ENCODE measurements at places on chromosomes 6 and 20.

DNA sequence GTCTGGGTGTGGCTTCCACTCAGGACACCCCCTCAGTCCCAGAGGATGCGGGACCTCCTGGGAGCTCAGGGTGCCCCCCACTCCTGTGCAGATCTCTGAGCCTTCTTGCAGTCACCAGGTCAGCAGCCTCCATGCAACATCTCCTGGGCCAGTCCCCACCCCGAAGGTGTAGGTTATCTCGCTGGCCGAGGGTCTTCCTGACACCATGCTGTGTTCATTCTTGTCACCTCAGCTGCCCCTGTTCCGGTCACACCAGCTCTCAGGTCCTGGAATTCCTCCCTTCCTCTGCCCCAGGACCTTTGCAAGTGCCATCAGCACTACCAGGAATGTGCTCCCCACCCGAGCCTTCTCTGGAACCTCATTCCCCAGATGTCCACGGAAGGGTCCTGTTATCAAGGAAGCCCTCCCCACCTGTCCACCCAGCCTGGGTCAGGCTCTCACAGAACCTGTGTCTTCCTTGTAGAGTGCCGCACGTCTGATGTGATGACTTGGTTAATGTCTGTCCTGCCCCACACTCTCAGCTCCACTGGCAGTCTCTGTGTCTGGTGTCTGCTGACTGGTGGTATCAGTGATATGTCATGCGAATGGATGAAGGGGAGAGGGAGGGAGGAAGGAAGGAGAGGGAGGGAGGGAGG, 329.6 kb downstream of the TAF4 start:
- no peak for DNase-seq

GRCh38 chr6:113862112-113862511, 5.0 kb downstream of the MARCKS start:
- DNase-seq, result no peak

- no peak for DNase-seq
Observed at GRCh38 chr6:55405474-55406235, 78.4 kb downstream of the GFRAL start.

DNA sequence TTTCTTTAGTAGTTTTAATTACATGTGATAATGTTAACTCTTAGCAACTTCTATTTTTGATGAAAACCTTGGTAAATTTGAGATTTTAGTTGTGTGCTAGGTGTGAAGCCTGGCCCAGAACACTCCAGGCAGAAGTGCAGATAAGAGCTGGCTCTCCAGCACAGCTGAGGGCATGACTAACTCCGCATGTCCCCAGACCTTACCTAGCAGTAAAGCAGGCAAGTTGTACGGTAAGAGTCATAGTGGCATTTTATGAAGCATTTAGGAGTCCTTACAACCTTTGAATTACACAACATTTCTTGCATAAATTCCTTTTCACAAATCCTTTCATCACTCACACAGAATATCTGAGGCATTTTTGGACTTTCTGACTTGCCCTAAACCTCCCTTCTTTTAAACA, 67.2 kb downstream of the OPRM1 start:
- DNase-seq, result no peak

Measured in GM23338 (cell line).